CD4-positive, alpha-beta memory T cell (primary cell): ENCODE measurements at places on chromosomes 2 and 18.

GRCh38 chr2:120871881-120872620 is 136.4 kb downstream of the GLI2 start:
- no peak for DNase-seq

- DNase-seq: no peak
Observed at GRCh38 chr2:110876167-110876999, 144.0 kb downstream of the ACOXL start.

- no peak for DNase-seq
Observed at GRCh38 chr18:75408554-75409506, 18.7 kb downstream of the SMIM21 start.

GRCh38 chr2:16015903-16016265 is 75.5 kb downstream of the MYCN start:
- no peak for DNase-seq

DNA sequence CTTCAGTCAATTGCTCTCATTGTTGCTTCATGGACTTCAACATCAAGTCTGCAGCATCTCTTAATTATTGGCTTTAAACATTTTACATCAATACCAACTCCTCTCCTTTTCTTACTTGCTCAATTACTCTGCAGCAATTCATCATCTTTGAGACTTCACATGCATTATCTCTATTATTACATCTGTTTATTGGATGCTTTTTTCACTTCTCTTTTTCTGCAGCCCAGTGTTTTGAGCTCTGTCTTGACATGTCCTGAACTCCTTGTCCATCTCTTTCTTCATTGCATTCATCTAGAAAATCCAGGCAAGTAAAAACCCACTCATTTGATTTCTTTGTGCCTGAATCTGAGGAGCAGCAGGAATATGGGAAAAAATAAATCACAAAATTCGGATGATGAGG is 647.9 kb downstream of the PLCL1 start:
- no peak for DNase-seq

GRCh38 chr2:153823880-153824279 is 47.8 kb upstream of the GALNT13 start:
- no peak for DNase-seq

GRCh38 chr18:60277855-60278480 is 94.6 kb downstream of the MC4R start:
- no peak for DNase-seq

DNA sequence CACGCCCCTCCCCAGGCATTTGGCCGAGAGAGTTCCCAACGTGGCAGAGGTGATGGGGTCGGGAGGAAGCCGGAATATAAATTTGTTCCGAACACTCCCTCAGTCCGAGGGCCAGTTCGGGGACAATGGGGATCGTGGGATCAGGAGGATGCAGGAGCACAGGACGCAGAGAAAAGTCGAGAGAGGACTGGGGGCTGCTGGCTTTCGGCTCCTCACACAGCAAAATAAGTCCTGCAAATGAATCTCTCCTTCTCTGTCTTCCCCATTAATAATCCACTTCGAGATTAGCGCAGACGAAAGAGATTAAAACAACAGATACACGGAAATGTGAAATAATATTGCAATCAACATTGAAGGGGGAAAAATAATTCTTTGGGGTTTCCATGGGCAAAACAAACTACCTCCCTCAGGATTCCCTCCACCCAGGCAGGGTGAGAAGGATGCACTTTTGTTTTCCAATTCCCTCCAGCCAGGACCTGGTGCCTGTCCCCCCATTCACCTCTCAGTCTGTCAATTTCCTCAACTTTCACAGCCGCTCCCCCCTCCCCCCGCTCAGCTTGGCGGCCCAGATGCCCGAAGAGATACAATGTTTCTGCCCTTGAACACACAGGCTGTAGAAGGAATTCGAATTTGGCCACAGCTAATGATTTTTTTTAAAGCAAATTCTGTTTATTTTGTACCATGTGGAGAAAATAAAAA is 3.1 kb upstream of the ZEB2 start:
- no peak for DNase-seq

DNA sequence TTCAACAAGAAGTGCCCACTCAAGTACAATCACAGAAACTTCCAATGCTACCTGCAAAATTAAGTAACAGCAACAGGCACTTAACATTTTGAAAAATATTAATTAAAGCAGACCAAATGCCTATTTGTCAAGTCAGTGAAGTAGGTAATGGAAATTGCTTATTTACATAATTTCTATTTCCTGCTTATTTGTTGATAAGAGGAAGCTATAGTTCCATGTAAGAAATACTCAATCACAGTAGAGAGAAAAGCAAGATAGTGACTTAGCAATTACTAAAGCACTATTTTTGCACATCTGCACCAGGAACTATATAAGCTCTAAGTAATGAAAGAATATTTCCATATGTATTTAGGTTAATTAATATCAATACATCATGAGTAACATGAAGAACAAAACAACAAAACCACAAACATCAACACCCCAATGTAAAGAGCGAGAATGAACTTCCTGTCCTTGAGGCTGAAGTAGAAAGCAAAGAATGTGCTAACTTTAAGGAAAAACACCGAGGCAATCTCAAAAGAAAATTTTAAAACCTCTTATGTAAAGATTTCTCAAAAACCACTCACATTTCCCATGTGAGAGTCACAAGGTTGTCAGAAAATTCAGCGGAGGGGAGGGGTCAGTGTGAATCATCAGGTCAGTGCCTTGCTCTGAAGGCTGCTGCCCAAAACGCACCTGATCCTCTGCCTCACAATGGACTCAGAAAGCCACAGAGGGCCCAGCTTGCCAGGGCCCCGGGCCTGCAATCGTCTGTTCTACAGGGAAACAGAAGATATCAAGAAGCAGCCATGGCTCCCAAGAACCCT is 12.5 kb downstream of the NPC1 start:
- DNase-seq: peak; percentile 42

DNA sequence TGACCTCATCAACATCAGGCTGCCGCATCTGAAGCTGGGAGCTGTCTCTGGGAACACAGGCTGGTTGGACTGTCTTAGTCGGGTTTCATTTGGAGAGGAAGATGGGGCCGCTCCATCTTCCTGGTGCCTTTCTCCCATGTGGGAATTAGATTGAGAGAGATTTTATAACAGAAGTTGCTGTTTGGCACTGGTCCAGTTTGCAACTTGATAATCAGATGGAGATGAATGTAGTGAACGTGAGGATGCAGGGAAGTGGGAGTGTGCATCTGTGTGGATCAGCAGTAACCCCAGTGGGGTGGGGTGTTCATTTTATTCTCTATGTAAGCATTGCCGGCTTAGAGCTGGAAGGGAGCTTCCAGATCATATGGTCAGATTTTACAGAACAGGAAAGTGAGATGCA is 250.9 kb downstream of the DCDC2C start:
- no peak for DNase-seq

GRCh38 chr2:208033701-208034502 is 8.6 kb upstream of the PLEKHM3 start:
- DNase-seq: no peak

DNA sequence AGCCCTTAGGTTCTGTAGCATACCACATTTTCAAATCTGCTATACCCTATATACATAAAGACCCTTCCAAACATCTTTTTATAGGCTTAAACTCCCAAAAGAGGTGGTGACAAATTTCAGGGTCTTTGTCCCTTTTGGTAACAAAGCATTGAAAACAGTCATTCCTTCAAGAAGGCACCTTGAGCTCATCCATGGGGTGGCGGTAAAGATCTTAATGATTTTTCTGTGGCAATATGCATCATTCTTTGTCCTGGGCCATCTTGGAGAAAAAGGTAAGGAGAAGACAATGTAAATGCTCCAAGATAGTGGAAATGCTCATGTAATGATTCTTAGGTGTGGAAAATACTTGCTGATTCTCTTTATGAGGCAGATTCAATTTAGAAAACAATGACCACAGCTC is 890.5 kb downstream of the CNTNAP5 start:
- no peak for DNase-seq

GRCh38 chr2:69789175-69789721 is 40.2 kb upstream of the GMCL1 start:
- DNase-seq: no peak

DNA sequence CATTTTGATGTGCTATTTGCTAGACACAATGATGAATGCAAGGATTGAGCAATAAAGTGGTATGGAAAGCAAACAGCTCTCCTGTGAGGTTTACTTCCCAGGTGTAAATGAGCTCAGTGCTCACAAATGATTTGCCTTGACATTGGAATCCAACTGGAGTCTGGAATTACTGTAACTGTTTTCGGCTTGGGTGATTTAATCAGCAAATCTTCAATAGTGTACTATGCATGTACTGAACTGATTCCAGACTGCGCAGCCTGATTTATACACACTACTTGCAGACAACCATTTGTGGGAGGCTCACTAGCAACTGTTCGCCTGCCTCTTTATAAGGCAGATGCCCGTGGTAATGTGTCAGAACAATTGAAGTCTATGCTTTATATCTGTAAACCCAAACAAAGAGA is 27.9 kb upstream of the SOX11 start:
- DNase-seq: no peak

DNA sequence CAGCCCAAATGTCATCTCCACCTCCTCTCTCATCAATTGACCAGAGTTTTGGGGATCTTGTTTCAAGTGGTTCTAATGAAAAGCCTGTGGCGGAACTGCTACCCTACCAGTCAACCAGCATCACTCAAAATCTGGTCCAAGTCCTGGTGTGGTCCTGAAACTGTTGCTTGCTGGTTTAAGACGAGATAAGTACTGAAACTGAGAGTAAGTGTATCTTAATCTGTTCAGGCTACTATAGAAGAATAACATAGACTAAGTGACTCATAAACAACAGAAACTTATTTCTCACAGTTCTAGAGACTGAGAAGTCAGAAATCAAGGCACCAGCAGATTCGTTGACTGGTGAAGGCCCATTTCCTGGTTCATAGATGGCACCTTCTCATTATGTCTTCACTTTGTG is 879 bp upstream of the GALNT5 start:
- DNase-seq: no peak

- DNase-seq: no peak
Observed at GRCh38 chr2:138632066-138632620, 130.6 kb downstream of the SPOPL start.

- no peak for DNase-seq
Observed at GRCh38 chr2:240507060-240507777, 50.6 kb downstream of the ANKMY1 start.

- DNase-seq: no peak
Observed at GRCh38 chr2:237411683-237412423, 2.1 kb downstream of the COL6A3 start.

GRCh38 chr2:89833116-89833779 is 1141.8 kb downstream of the RPIA start:
- DNase-seq: no peak

DNA sequence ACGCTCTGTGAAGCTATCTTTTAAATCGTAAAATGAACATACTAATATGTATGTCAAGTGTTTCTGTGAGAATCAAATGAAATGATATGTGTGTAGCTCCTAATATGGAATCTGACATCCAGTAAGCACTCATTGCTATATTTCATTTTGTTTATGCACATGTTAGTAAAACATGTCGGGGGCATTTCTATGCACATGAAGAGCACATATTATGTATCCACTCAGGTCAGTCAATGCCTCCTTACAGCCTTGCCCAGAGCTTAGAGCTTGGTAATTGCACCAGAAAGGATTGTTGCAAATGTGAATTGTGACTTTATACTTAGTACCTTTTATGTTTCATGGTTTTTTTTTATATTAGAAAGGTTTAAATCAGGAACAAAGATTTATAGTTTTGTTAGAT is 463.7 kb upstream of the HNMT start:
- no peak for DNase-seq

GRCh38 chr2:216754336-216754735 is 59.0 kb upstream of the IGFBP5 start:
- DNase-seq: no peak

DNA sequence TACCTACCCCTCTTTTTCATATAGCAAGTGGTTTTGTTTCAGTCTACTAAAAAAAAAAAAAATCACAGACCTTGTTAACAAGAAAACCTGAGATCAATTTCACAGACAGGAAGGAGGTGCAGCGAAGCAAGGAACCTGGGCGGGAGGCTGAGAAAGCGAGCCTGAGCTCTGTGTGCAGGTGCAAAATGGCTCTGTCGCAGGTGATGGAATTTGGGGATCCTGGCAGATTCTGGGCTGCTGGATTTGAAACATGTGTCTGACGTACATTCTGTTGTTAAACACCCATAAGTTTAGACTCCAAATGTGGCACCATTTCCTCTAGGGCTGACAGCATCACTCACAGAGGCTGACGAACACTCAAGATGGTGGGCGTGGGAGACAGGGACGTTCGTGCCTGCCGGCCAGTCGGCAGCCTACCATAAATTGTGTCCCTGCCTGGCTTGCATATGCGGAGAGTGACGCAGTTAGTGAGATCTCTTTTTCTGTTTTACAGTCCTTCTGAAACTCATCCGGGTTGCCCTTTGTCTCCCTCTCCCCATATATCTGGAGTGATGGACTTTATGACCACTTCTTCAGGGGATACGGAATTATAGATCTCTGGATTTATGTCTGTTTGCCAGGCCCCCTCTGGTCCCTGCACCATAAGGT is 8.8 kb upstream of the DDX1 start:
- DNase-seq: no peak

GRCh38 chr18:69002233-69002632 is 204.4 kb downstream of the CCDC102B start:
- no peak for DNase-seq

DNA sequence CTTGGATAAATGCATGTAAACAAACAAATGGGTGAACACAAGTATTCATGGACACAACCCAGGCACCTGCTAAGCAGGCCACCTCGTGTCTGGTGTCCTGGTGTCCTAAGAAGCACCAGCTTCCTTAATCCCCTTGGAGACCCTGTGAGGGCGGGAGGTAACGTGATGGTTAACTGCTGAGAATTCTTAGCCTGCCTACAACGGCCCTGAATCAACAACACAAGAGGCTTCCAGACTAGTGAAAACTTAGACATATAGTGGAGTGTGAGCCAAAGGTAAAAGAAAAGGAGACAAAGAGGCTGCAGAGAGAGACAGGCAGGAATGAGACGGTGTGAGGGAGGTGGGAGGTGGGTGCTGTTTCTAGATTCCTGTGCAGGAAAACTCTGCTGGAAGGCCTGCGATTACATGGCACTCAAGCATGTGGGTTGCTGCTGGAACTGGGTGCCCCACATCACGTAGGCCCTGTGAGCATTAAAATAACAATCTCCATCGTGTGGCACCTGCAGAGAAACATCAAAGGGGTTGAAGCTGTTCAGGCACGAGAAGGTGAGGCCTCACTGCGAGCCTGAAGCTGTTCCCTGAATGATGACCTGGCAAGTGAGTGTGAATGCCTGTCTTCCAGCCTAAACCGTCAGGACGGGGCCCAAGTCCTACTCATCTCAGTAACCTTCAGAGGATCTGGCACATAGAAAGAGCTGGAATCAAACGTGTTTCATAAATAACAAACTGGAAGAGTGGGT is 64.2 kb downstream of the RPL37A start:
- DNase-seq: no peak

DNA sequence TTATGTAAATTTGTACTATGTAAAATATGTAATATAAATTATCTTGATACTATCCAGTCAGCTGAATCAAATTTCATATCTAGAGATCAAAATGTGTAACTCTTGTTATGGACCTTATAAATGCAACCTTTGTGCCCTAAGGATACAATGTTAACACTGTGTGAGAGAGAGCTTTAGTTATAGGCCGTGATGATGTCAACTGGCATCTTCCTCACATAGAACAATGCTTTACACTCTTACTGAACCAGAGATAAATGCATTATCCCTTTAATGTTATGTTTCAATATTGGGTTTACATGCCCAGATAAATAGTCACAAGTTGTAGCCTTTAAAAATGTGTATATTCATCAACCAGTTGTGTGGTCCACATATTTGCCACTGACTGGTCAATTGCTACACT is 115.1 kb downstream of the KCNJ3 start:
- DNase-seq: no peak
